ENCODE measurements at places on chromosomes 16 and 17.

GRCh38 chr16:70522216-70523075 lies 908 bp downstream of the COG4 start:
- H3K27me3 ChIP-seq: no peaks in the 10 kb centered on the region
- H3K27ac ChIP-seq: peak overlapping the region; percentile 98
- peak overlapping the region; percentile 96 for H3K4me3 ChIP-seq

- H3K27ac ChIP-seq: no peak overlapping the region
- peaks cover 18% of the 10 kb centered on the region for H3K27me3 ChIP-seq
- no peak overlapping the region for H3K4me3 ChIP-seq
- no peak for DNase-seq
- H3K4me1 ChIP-seq: no peaks in the 10 kb centered on the region
These were observed 10.4 kb upstream of the MARCHF10 start for GRCh38 chr17:62818526-62818925.

DNA sequence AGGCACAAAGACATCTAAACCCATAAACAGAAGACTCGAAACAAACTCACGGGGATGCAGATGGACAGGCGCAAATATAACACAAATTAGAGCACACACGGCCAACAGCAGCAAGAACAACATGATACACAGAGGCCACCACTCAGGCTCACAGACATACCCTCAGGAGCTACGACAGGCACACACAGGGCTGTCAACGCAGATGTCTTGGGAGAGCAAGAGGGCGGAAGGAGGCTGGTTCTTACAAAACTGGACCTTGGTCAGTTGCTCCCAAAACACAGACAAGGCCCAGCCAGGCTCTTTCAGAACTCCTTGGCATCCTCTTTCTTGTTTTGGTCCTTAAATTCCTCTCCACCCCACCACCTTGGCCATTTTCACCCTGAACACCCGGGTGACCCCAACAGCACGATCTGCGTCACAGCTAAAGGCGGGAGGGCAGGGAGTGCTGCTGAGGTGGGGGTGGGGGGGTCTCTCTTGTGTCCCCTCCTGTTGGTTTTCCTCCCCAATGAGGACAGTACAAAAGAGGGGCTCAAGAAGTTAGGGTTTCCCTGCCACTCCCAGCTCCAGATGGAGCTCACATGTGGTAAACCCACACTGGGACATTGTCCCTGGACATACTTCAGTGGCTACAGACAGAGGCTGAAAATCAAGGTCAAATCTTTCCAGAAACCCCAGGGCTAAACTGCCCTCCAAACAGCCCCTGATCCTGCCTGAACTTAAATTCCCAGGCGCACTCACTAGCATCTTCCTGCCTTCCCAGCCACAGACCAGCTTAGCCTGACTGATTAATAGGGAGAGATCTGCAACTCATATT lies 221.3 kb downstream of the C16orf78 start:
- no peak overlapping the region for H3K4me3 ChIP-seq
- no peaks in the 10 kb centered on the region for H3K36me3 ChIP-seq
- peaks cover 9% of the 10 kb centered on the region for H3K27me3 ChIP-seq

DNA sequence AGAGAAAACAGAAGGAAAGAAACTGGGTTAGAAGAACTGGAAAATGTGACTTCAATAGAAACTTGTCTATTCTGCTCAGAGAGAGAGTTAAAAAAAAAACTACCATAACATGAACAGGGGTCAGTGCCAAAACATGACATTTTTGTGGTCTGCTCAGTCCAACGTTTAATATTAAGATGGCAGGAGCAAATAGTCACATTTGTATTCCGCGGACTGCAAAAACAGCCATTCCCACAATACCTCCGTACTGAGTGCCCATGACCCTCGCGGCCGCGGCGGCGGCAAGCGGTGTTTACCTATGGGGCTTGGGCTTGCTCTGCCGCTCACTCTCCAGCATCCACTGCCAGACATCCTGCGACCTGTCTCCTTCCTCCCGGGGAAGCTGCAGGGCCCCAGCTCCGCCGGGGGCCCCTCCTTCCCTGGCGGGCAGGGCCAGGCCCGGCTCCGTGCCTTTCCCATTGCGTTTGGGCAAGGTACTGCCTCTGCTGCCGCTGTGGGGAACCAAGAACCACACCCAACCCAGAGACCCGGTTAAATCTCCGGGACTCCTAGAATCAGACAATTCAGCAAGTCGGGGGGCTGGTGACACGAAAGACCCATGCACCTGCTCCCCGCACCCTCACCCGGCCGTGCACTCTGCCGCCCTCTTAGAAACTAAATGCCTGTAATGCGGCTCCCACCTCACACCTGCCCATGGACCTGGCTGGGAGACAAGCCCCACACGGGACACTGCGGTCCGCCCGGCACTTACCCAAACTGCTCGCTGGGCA lies 24.7 kb downstream of the AXIN2 start:
- DNase-seq: no peak
- peaks cover 3% of the 10 kb centered on the region for H3K4me1 ChIP-seq
- peaks cover 59% of the 10 kb centered on the region for H3K36me3 ChIP-seq
- H3K4me3 ChIP-seq: no peak overlapping the region
- no peaks in the 10 kb centered on the region for H3K27me3 ChIP-seq

DNA sequence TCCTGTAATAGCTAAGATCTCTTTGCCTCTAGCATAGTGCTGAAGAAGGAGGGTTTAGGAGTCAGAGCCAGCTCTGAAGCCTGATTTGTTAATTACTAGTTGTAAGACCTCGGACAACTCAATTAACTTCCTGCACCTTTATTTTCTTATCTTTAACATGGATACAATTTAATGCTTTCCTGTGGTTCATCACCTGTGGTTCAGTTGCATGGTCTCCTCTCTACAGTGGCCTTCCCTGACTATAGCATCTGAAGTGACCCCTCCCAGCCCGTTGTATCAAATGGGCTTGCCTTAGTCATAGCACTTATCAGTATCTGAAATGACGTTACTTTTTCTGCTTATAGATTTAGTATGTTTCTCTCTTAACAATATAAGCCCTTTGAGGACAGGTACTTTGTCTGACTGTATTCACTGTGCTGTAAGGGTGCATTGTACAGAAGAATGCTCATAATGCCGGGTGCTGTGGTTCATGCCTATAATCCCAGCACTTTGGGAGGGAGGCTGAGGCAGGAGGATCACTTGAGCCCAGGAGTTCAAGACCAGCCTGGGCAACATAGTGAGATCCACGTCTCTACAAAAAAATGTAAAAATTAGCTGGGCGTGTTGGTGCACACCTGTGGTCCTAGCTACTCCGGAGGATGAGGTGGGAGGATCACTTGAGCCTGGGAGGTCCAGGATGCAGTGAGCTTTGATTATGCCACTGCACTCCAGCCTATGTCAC lies 2.6 kb upstream of the NDE1 start:
- no peaks in the 10 kb centered on the region for H3K27me3 ChIP-seq
- H3K4me1 ChIP-seq: peaks cover 20% of the 10 kb centered on the region
- H3K36me3 ChIP-seq: peaks cover 5% of the 10 kb centered on the region
- H3K4me3 ChIP-seq: no peak overlapping the region
- DNase-seq: no peak

- H3K36me3 ChIP-seq: peaks cover 24% of the 10 kb centered on the region
- H3K27ac ChIP-seq: no peak overlapping the region
- H3K4me3 ChIP-seq: no peak overlapping the region
- DNase-seq: peak; percentile 39
- no peaks in the 10 kb centered on the region for H3K27me3 ChIP-seq
These were observed 20.8 kb downstream of the NPRL3 start for GRCh38 chr16:117379-118365.

DNA sequence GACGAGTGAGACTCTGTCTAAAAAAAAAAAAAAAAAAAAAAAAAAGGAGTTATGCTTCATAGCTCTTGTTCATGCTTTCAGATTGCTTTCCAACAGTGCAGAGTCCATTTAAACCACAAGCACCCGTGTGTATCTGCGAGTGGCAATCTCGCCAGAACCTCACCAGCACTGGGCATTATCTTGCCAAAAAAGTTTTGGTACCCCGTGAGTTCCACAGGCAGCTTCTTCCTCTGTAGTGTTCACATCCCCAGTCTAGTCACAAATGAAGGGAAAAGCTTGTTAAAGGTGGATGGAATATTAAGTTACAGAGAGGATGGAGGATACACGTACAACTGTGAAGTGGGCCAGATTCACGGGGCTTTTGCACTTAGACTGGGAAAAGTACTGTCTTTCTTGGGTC lies 33.5 kb downstream of the WSB1 start:
- H3K27ac ChIP-seq: no peak overlapping the region
- H3K4me1 ChIP-seq: peaks cover 10% of the 10 kb centered on the region
- no peak overlapping the region for H3K4me3 ChIP-seq
- H3K36me3 ChIP-seq: no peaks in the 10 kb centered on the region
- DNase-seq: no peak

GRCh38 chr17:58338841-58339754 lies 10.5 kb upstream of the TSPOAP1 start:
- peak; percentile 69 for DNase-seq
- no peaks in the 10 kb centered on the region for H3K27me3 ChIP-seq
- H3K27ac ChIP-seq: peak overlapping the region; percentile 99
- H3K4me3 ChIP-seq: peak overlapping the region; percentile 99
- peaks cover 60% of the 10 kb centered on the region for H3K36me3 ChIP-seq
- H3K4me1 ChIP-seq: peaks cover 42% of the 10 kb centered on the region

- H3K4me3 ChIP-seq: no peak overlapping the region
- H3K27ac ChIP-seq: no peak overlapping the region
- peaks cover 27% of the 10 kb centered on the region for H3K36me3 ChIP-seq
- H3K4me1 ChIP-seq: no peaks in the 10 kb centered on the region
These were observed 8.5 kb upstream of the YPEL3 start for GRCh38 chr16:30104492-30104891.

GRCh38 chr17:30570596-30571265 lies 93.5 kb downstream of the GOSR1 start:
- H3K4me3 ChIP-seq: no peak overlapping the region
- no peak overlapping the region for H3K27ac ChIP-seq
- no peaks in the 10 kb centered on the region for H3K4me1 ChIP-seq
- H3K36me3 ChIP-seq: no peaks in the 10 kb centered on the region
- no peak for DNase-seq

- DNase-seq: no peak
- H3K27me3 ChIP-seq: peaks cover 2% of the 10 kb centered on the region
- H3K4me1 ChIP-seq: no peaks in the 10 kb centered on the region
- H3K27ac ChIP-seq: no peak overlapping the region
- no peaks in the 10 kb centered on the region for H3K36me3 ChIP-seq
- H3K4me3 ChIP-seq: no peak overlapping the region
These were observed 20.4 kb upstream of the TFAP4 start for GRCh38 chr16:4293181-4293716.

- no peak overlapping the region for H3K4me3 ChIP-seq
- DNase-seq: no peak
- H3K36me3 ChIP-seq: no peaks in the 10 kb centered on the region
- H3K27ac ChIP-seq: no peak overlapping the region
- H3K27me3 ChIP-seq: peaks cover 2% of the 10 kb centered on the region
These were observed 7.3 kb downstream of the CDH11 start for GRCh38 chr16:65114527-65114926.

DNA sequence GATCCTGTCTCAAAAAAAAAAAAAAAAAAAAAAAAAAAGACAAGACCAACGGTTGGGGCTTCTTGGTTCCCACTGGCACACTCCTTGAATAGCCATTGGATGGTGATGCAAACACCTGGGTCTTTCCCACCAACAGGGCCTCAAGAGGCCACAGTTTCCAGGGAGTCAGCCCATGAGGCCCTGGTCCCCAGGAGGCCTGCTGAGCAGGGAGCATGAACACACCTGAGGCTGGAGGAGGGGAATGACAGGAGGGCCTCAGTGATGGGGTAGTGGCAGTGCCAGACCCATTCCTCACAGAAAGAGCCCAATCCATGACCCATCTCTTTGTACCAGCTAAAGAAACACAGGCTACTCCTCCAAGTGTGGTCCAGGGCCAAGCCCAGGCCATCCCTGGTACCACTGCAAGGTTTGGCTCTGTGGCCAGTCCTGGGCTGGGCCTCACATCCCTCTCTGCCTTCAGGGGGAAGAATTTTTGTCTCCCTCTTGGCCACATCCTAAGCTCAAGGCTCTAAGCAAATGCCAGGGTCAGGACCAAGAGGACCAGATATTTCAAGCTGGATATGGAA lies 13.9 kb downstream of the ARL2BP start:
- no peak for DNase-seq
- H3K36me3 ChIP-seq: no peaks in the 10 kb centered on the region
- H3K27ac ChIP-seq: no peak overlapping the region
- no peak overlapping the region for H3K4me3 ChIP-seq
- H3K27me3 ChIP-seq: no peaks in the 10 kb centered on the region

- H3K4me1 ChIP-seq: no peaks in the 10 kb centered on the region
- no peak for DNase-seq
- no peaks in the 10 kb centered on the region for H3K36me3 ChIP-seq
These were observed 71.1 kb downstream of the RPH3AL start for GRCh38 chr17:281365-281999.

GRCh38 chr16:15033309-15033707 lies 22.6 kb downstream of the NTAN1 start:
- no peak overlapping the region for H3K4me3 ChIP-seq
- DNase-seq: no peak
- peaks cover 4% of the 10 kb centered on the region for H3K4me1 ChIP-seq
- no peak overlapping the region for H3K27ac ChIP-seq
- peaks cover 66% of the 10 kb centered on the region for H3K36me3 ChIP-seq
- no peaks in the 10 kb centered on the region for H3K27me3 ChIP-seq

DNA sequence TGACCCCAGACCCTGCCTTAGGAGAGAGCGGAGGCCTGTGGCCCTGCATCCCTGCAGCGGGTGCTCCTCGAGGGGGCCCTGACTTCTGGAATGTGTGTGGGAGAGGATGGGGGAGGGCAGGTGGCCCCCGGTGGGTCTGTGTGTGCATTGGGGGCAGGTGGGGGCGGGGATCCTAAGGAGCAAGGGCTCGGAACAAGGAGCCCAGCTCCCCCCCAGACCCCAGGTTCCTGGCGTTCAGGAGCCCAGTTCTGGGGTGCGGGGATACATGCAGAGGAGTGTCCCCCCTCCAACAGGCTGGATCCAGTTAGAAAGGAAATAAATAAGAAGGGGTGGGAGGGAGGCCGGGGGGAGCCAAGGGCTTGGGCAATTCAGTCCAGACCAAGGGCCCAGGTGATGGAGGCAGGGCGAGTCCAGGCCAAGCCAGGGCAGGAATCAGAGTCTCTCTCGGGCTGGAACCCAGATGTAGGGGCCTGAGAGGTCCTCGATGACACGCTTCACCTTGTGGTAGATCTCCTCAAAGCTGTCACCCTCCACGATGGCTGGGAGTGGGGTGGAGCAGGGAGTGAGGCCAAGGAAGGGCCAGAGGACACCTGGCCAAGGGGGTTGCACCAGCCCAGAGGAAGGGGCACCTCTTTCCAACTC lies 11.2 kb upstream of the ASGR1 start:
- no peaks in the 10 kb centered on the region for H3K4me1 ChIP-seq
- H3K27ac ChIP-seq: no peak overlapping the region
- DNase-seq: no peak
- no peaks in the 10 kb centered on the region for H3K27me3 ChIP-seq
- no peaks in the 10 kb centered on the region for H3K36me3 ChIP-seq

DNA sequence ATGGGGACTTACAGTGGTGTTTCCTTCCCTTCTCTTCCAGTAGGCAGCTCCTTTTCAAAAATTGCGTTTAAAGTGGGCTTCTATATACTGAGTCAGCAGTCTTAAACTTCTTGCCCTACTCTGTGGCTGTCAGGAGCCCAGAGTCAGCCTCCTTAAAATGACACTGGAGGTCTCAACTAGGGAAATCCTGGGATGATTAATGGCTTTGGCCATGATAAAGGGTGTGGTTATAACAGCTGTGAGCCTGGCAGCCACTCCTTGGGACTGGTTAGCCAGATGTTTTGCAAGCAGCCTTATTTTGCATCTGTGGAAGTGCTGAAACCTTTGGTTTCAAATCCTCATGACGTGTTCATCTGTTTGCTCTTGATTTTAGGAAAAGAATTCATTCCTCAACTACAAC lies 25.0 kb downstream of the TAC4 start:
- H3K36me3 ChIP-seq: peaks cover 71% of the 10 kb centered on the region
- H3K4me3 ChIP-seq: no peak overlapping the region
- H3K27ac ChIP-seq: no peak overlapping the region
- peaks cover 14% of the 10 kb centered on the region for H3K4me1 ChIP-seq
- DNase-seq: no peak

- H3K27me3 ChIP-seq: peaks cover 18% of the 10 kb centered on the region
- no peaks in the 10 kb centered on the region for H3K36me3 ChIP-seq
- peak overlapping the region; percentile 56 for H3K4me3 ChIP-seq
- DNase-seq: no peak
These were observed 1.1 kb downstream of the CCL3 start for GRCh38 chr17:36088670-36089338.

All from activated T-helper 2 cell treated with anti-CD3 and anti-CD28 coated beads, Interferon-gamma antibody, Interleukin-2, Interleukin-4, amounts not matched to agents 10 μg/mL and 5 μg/mL and 100 μg/mL, durations not matched to agents 14 hours and 24 hours and 36 hours (primary cell).